Activated CD4-positive, alpha-beta T cell treated with anti-CD3 and anti-CD28 coated beads, Interleukin-2, amount 50 U/mL, for 48 hours (primary cell): ENCODE measurements at places on chromosomes 6 and 20.

- no peak for DNase-seq
Observed at GRCh38 chr6:160791981-160792418, 90.0 kb downstream of the PLG start.

DNA sequence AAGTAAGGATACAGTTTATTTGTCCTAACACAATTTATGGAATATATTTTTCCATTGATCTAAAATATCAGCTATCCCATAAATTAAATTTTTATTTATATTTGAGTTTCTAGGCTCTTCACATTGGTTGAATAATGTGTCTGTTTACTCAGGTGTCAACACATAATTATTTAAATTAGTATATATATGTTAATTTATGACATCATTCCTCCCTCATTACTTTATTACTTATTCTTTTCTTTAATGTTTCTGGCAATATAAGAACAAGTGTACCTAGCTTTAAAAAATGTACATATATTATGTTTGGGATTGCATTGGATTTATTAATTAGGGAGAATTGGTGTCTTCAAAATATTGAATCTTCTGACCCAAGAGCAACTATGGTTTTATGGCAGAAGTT is 31.2 kb upstream of the TCF21 start:
- DNase-seq = no peak

DNA sequence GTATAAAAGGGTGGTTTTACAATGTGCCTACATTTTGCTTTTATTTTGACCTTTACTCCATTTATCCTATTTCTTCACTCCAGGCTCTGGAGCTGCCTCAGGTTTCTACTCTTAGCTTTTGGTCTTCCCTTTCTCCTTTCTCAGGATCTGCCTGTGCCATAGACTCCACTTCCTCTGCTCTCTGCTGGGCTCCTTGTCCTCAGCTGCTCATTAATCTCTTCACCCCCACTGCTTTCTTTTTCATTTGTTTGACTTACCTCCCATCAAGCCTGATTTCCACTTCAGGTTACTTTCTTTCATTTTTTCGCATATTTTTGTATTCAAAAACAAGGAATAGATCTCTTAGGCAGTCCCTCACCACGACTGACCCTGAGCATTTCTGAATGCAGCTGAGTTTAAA is 106.8 kb downstream of the COL19A1 start:
- no peak for DNase-seq

- DNase-seq = peak; percentile 41
Observed at GRCh38 chr20:4134861-4135379, 119.6 kb upstream of the RNF24 start.

DNA sequence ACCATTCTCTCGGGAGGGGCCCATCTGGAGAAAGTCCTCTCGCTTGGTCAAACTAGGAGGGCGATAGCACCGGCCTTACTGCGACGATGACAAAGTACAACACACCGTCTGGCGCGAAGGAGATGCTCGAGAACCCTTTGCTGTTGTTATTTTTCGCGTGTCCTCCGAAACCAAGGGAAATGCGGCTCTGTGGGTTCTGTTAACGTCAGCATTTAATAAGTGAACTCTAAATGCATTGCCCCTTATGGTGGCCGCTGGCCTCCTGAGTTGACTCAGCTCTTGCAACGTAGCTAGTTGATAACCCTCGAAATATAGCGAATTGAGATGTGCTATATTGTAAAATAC is 577 bp upstream of the SCAND1 start:
- DNase-seq = no peak

DNA sequence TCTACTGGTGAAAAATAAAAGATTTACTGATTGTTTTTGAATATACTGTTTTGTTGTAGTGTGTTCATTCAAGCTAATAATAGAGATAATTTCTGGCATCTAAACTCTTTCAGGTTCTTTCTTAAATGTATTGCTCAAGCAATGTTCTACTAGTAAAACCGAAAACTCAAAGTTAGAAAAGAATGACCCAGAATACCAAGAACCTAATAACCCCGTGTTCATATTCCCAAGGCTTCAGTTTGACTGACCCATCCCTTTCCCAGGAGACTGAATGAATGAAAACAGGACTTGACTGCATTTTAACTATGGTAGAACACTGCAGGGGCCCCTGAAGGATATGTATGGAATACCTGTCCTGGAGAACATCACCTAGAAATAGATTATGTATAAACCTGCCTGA is 375.3 kb downstream of the MAFB start:
- DNase-seq = no peak
